Activated CD4-positive, alpha-beta T cell treated with anti-CD3 and anti-CD28 coated beads for 36 hours (primary cell): ENCODE measurements at places on chromosomes 11 and 22. TPM values are rescaled to one million over a fixed set of nuclear protein-coding genes. Genes with fewer than 3 reads are reported as not detected.

Gene OR52N2
- not detected for total RNA-seq

Gene SLC1A2
- total RNA-seq, result not detected

Gene RHOD
- 0.78 TPM for total RNA-seq

Gene CAPN5
- total RNA-seq, result 0.62 TPM

Gene KDM4E
- not detected for total RNA-seq

Gene TBX1
- total RNA-seq, result not detected

Gene BEST1
- total RNA-seq, result 0.37 TPM

Gene P2RY2
- total RNA-seq, result not detected

Gene MMP13
- not detected for total RNA-seq

Gene SLC37A2
- 0.76 TPM for total RNA-seq

Gene KRTAP5-1
- total RNA-seq, result not detected
